ENCODE measurements at places on chromosomes 13 and 19. TPM values are rescaled to one million over a fixed set of nuclear protein-coding genes. Genes with fewer than 3 reads are reported as not detected.
A peak's percentile ranks its signal among the peaks of the same experiment; 100 is the strongest.

- no peaks in the 10 kb centered on the region for H3K27me3 ChIP-seq
- no peaks in the 10 kb centered on the region for H3K36me3 ChIP-seq
These were observed 191.7 kb upstream of the SERP2 start for GRCh38 chr13:44181931-44182330.

- DNase-seq: no peak
- H3K27ac ChIP-seq: no peak overlapping the region
- H3K36me3 ChIP-seq: no peaks in the 10 kb centered on the region
These were observed 7.6 kb downstream of the GPR32 start for GRCh38 chr19:50777830-50778303.

DNA sequence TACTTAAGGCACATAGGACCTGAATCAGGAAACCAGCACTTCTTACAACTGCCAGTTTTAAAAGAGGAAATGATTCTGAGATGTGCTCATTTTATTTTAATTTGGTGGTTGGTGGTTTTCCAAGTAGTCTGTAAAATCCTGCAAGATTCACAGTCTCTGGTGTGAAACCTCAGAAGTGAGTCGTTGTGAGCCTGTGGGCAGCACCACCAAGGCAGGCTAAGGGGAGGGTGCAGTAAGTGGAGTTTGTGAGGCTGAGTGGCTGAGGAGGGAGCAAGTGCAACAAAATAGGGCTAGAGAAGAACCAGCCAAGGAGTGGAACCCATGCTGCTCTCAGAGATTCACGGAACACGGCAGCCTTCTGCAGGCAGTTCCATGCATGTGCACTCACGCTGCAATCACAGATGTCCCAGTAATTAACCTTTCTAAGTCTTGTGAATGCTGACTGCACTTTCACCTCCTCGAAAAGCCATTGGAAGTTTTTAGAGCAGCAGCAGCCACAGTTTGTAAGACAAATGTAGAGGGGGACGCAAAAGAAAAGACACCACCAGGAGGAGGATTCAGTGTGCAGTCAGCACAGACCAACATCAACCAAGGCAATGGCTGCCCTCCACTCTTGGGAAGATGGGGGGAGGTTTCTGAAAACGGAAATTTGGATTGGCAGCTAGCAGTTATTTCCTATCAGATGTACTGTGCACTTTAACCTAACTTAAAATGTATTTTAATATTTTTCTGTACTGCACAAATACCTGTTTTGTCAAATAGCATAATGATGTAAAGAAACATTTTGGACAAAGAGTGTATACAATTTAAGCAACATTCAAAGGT lies 44.9 kb downstream of the ESD start:
- no peak overlapping the region for H3K27ac ChIP-seq
- DNase-seq: peak; percentile 77
- no peak overlapping the region for H3K4me3 ChIP-seq
- no peaks in the 10 kb centered on the region for H3K27me3 ChIP-seq

GRCh38 chr13:109817591-109818535 lies 31.5 kb upstream of the IRS2 start:
- DNase-seq: no peak
- no peak overlapping the region for H3K27ac ChIP-seq
- no peak overlapping the region for H3K4me3 ChIP-seq
- no peaks in the 10 kb centered on the region for H3K27me3 ChIP-seq

DNA sequence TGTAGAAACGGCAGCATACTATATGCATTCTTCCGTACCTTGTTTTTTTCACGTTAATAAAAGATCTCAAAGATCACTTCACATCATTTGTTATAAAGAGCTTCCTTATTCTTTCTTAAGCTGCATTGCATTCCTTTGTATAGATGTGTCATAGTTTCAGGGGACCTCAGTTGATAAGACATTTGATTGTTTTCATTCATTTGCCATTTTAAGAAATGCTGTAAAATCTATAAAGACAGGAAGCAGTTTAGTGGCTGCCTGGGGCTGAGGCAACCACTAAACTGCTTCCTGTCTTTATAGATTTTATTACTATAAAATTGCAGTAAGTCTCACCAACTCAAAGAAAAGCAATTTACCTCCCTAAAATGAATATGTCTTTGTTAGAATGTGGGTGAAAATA lies 59.4 kb downstream of the ZDHHC20 start:
- no peak overlapping the region for H3K27ac ChIP-seq
- H3K27me3 ChIP-seq: no peaks in the 10 kb centered on the region
- H3K4me1 ChIP-seq: no peaks in the 10 kb centered on the region
- H3K4me3 ChIP-seq: no peak overlapping the region
- H3K36me3 ChIP-seq: peaks cover 6% of the 10 kb centered on the region
- DNase-seq: no peak

SPACA4 gene
- not detected for polyA plus RNA-seq

- H3K4me1 ChIP-seq: no peaks in the 10 kb centered on the region
- no peaks in the 10 kb centered on the region for H3K27me3 ChIP-seq
- DNase-seq: no peak
- no peak overlapping the region for H3K4me3 ChIP-seq
These were observed 11.6 kb upstream of the GTF2F2 start for GRCh38 chr13:45108716-45109101.

NLRP9 gene
- polyA plus RNA-seq: not detected

DNA sequence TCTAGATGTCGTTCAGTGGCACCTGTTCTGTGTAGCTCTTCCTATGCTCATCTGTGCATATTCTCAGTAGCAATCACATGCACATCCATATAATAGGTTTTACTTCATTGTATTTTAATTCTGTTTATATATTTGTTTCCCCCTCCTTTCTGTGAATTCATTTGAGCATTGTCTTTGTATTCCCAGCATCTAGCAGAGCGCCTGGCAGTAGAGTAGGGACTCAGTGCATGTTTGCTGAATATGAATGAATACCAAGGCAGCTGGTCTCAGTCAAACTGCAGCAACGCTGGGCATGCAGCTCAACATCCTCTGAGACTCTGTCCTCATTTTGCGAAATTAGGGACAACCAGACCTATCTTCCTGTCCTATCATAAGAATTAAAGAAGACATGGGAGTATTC lies 330.1 kb downstream of the SPRY2 start:
- H3K4me1 ChIP-seq: peaks cover 11% of the 10 kb centered on the region
- H3K4me3 ChIP-seq: no peak overlapping the region
- H3K27me3 ChIP-seq: no peaks in the 10 kb centered on the region
- H3K27ac ChIP-seq: no peak overlapping the region

GRCh38 chr13:65112123-65112522 lies 2118.0 kb downstream of the PCDH9 start:
- H3K4me1 ChIP-seq: no peaks in the 10 kb centered on the region
- no peak overlapping the region for H3K4me3 ChIP-seq
- H3K27ac ChIP-seq: no peak overlapping the region
- DNase-seq: no peak

DNA sequence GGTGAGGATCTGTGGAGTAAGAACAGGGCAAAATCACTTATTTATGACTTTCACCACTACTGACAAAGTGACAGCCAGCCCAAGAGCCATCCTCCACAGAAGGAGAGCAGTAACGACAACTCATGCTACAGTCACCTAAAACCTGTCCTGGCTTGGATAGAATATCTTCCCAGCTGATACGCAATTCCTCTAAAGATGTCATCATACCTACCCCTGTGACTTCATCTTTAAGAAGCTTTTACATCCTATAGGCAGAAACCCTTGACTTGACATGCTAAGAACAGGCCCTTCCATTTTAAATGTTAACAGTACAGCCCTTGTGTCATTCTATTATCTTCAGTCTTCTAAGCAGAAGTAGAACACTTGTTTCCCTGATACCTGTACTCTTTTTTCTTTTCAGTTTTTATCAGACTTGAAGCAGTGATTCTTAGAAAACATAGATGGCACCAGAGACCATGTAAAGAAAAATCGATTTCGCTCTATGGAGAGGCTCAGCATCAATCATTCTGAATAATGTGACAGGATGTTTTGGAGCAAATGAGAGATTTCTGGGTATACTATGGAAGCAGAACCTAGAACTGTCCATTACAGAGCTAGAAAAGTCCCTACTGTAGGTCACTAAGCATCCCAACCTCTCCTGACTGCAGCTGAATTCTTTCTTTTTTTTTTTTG lies 20.1 kb downstream of the STOML3 start:
- H3K4me3 ChIP-seq: no peak overlapping the region
- H3K27me3 ChIP-seq: no peaks in the 10 kb centered on the region
- no peaks in the 10 kb centered on the region for H3K36me3 ChIP-seq
- no peaks in the 10 kb centered on the region for H3K4me1 ChIP-seq

- H3K36me3 ChIP-seq: peaks cover 22% of the 10 kb centered on the region
- H3K27ac ChIP-seq: peak overlapping the region; percentile 67
- H3K4me1 ChIP-seq: peaks cover 73% of the 10 kb centered on the region
- no peak for DNase-seq
These were observed 21.2 kb upstream of the TOMM40 start for GRCh38 chr19:44869733-44870470.

DNA sequence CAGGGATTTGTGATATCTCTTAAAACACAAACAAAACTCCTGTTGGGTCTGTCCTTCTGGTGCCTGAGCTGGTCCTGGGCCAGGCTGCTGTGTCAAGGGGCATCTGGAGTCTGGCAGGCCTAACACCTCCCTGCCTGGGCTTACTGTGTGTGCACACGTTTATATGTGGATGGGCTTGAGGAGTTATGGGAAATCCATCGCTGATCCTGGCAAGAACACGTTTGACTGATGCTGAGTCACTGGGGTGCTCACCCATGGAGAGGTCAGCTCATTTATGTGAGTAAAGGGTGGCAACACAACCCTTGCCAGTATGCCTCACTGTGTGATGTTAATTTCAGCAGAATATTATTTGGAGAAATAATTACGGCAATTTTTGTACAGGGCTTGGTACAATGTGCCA lies 44.5 kb upstream of the PCDH8 start:
- no peak overlapping the region for H3K27ac ChIP-seq
- H3K36me3 ChIP-seq: no peaks in the 10 kb centered on the region

DNA sequence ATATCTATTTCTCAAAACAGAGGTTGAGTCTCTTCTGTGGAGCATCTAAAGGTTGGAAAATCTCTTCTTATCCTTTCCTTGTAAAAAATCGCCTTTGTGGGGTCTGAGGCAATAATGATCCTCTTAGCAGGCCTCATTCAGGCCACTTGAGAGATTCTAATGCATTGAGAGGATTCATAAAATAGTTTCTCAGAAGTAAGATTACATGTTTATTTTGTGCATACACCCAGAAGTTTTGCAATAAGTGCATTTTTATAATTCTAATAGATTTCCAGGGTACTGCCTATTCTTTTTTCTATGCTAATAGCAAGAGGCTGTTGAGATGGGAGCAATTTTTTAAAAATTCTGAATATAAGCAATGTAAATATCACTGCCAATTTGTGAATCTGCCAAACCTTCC lies 342.2 kb upstream of the KLF12 start:
- no peak for DNase-seq
- no peak overlapping the region for H3K4me3 ChIP-seq
- no peaks in the 10 kb centered on the region for H3K36me3 ChIP-seq
- H3K27me3 ChIP-seq: no peaks in the 10 kb centered on the region
- no peaks in the 10 kb centered on the region for H3K4me1 ChIP-seq
- no peak overlapping the region for H3K27ac ChIP-seq

CGB8 gene
- not detected for polyA plus RNA-seq

EBI3 gene
- 27.5 TPM for polyA plus RNA-seq

DNA sequence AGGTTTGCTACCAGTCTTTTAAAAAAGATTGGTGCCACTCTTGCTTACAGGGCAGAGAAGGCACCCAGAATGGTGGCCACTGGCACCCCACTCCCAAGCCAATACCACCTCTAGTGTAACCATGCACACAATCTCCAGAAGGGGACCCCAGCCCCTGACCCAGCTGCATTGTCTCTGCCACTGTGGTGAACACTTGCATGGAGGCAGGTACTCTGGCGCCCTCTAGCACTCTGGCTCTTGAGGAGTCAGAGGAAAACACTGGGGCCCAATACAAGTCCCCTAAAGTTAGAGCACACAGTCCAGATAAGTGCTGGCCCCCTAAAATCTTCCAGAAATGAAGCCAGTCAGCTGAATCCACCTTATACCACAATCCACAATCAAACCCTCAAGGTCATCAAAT lies 6.0 kb downstream of the ERVV-1 start:
- no peaks in the 10 kb centered on the region for H3K4me1 ChIP-seq
- no peaks in the 10 kb centered on the region for H3K27me3 ChIP-seq
- H3K27ac ChIP-seq: no peak overlapping the region
- no peaks in the 10 kb centered on the region for H3K36me3 ChIP-seq

DNA sequence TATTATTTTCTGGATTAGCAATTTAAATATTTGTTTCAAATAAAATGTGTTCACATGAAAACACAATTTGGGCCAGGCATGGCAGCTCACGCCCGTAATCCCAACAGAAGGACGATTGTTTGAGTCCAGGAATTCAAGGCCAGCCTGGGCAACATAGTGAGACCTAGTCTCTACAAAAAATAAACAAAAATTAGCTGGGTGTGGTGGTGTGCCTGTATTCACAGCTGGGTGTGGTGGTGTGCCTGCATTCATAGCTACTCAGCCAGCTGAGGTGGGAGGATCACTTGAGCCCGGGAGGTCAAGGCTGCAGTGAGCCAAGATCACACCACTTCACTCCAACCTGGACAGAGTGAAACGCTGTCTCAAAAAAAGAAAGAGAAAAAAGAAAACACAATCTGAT lies 46.4 kb downstream of the KPNA3 start:
- H3K36me3 ChIP-seq: peaks cover 54% of the 10 kb centered on the region
- no peaks in the 10 kb centered on the region for H3K4me1 ChIP-seq
- H3K4me3 ChIP-seq: no peak overlapping the region
- DNase-seq: no peak
- H3K27ac ChIP-seq: no peak overlapping the region

DNA sequence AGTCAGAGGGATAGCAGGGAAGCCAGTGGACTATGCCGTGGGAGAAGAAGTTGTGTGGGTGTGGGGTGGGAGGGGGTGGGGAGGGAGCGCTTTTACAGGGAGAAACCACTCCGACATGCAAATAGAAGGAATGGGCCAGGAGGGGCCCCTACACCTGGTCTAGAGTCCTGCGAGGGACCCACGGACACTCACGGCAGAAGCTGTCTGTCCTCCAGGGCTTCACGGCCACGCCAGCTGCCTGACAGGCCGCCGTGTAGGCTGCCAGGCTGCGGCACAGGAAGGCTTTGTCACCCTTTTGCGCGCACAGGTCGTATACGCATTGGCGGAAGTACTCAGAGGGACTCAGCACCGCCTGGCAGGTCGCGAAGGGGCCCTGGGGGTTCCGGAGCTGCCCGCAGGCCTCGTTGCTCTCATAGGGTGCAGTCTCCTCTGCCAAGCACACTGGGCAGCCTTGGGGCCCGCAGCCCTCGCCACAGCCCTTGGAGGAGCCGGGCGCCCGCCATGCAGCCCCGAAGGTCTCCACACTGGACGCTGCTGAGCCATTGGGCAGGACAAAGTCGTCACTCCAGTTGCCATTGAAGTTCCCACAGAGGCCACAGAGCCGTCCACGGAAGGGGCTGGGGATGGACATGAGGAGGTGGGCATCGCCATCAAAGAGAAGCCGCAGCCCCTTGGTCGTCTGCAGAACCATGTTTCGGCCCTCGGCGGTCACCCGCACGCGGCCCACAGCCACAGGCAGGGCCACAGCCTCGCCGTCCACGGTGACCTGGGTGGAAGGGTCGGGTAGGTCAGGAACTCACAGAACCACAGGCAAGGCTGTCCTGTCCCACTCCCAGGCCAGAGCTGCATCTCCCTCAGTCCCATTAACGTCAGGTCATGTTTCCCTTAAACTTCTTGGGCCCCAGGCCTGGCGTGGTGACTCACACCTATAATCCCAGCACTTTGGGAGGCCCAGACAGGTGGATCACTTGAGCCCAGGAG lies 26.0 kb upstream of the FBL start:
- no peak overlapping the region for H3K27ac ChIP-seq
- DNase-seq: no peak
- no peaks in the 10 kb centered on the region for H3K27me3 ChIP-seq
- H3K36me3 ChIP-seq: no peaks in the 10 kb centered on the region

GRCh38 chr13:98050041-98050466 lies 92.8 kb upstream of the FARP1 start:
- no peak overlapping the region for H3K4me3 ChIP-seq
- H3K36me3 ChIP-seq: no peaks in the 10 kb centered on the region
- H3K27ac ChIP-seq: no peak overlapping the region

Measured in spleen (tissue), 13 donors.